Glutamatergic neuron (in vitro differentiated cells): ENCODE measurements at places on chromosomes 5 and 9.
A peak's percentile ranks its signal among the peaks of the same experiment; 100 is the strongest.

- DNase-seq: peak; percentile 68
These were observed 60.7 kb downstream of the HRH2 start for GRCh38 chr5:175718401-175719108.

- DNase-seq: no peak
These were observed 406.0 kb upstream of the PIK3R1 start for GRCh38 chr5:67809589-67809988.

DNA sequence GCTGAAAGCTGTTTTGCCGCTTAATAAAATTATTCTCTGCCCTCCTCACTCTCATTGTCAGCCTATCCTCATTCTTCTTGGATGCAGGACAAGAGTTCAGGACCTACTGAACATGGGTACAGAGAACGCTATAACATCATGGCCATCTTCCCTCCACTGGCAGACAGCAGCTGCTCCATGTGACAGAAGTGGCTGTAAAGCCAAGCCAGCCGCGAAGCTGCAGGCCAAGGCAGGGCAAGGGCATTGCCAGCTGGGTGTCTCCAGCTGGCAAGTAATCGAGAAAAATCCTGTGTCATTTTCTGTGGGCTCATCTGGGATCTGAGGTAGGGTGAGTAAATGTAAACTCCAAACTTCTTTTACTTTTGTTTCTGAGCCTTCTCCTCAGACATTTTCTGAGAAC, 84.8 kb downstream of the SLC25A46 start:
- no peak for DNase-seq

- DNase-seq: no peak
These were observed 16.3 kb upstream of the NPR2 start for GRCh38 chr9:35774907-35775635.

DNA sequence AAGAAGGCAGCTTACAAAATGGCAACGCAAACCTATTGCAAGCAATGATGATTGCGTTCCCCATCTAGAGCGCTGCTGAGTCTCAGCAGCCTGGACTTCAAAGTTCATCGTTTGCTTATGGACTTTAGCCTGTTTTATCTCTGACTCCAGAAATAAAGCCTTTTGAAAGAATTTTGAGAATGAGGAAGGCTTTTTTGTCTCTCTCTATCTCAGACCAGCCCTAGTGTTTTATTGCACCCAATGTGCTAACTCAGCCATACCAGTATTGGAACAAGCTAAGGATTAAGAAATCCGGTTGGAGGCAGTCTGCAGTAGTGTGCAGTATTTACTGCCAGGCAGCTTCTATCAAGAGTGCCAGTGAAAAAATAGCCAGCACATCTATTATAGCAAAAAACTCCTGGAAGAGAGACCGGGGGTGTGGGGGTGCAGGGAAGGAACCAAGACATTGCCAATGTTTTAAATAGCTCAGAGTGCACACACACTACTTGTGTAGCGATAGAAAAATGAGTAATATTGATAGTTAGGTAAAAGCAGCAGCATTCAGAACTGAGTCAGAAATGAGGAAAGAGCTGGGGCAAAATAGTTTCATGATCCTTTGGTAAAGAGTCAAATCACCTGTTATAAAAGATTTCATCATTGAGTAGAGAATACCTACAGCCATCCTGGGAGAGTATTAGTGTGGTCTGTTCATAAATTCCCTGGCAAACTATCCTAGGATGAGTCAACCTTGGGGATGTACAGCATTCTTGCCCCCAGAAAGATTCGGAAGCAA, 219.0 kb downstream of the ZNF608 start:
- no peak for DNase-seq

DNA sequence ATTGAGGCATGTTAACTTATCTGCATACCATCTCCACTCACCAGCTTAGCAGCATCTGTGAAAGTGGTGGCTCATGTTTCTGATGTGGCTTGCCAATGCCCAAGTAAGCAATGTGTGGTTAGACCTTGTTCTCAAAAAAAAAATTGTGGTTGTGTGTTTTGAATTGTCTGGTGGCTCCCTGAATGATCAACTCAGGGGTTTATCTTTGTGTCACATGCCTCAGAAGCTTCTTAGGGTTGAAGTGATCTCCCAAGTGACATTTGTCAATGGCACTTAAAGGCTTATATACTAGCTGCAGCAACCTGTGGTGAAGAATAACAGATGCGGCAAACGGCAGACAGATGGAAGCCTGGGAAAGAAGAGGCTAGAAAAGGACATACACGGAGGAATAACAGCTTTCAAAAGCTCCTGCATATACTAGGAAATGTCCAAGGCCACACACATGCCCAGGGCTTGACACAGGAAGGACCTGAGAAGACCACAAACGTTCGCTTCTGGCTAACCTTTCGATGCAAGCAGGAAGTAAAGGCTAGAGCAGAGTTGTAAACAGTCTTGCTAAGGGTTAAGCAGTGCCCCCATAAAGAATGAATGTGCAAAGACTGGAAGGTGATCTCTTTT, 42.2 kb upstream of the FSD1L start:
- DNase-seq: peak; percentile 47

GRCh38 chr5:145962001-145962400, 25.6 kb downstream of the SH3RF2 start:
- no peak for DNase-seq

DNA sequence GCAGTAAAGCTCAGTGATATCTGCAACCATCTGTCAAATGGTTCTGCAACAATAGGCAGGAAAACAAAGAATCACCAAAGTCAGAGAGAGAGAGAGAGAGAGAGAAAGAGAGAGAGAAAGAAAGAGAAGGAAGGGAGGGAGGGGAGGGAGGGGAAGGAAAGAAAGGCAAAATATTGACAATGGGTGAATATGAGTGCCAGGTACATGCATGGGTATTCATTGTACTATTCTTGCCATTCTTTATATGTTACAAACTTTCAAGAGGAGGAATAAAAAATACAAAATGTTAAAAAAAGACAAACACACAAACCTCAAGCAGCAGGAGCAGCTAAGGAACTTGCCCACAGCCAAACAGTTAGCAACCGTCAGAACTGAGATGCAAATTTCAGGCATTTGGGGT, 350.8 kb upstream of the RFX3 start:
- no peak for DNase-seq

DNA sequence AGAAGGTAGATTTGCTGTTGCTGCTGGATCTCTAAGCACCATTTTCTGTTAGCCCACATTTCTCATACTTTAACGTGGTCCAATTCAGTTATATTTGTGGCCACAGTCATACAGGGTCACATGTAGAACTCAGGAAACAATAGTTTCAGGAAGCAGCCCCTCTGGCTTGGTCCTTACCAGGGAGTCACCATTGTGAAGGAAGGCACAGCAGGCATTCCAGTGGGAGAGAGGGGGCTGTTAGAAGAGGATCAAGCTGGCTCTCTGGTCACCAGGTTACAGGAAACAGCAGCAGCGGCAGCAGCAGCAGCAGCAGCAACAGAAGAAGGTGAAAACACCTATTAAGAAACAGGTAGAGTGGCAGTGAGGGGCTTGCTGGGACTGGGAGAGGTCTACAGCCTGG, 14.5 kb downstream of the C9orf43 start:
- DNase-seq: no peak

- no peak for DNase-seq
These were observed 51.3 kb upstream of the PRLR start for GRCh38 chr5:35281613-35282012.

GRCh38 chr9:107491081-107492053, 1.8 kb upstream of the KLF4 start:
- peak; percentile 16 for DNase-seq

DNA sequence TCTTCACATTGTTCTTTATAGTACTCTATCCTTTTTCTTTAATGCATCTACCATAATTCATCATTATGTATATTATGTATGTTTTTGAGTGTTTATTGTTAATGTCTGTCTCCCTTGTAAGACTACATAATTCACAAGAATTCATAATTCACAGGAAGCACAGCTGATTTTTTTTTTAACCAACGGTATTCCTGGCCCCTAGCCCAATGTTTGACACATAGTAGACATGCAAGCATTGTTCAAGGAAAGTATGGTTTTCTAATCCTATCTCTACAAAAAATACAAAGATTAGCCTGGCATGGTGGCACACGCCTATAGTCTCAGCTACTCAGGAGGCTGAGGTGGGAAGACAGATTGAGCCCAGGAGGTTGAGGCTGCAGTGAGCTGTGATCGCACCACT, 160.6 kb downstream of the PPP2R2B start:
- no peak for DNase-seq

- no peak for DNase-seq
These were observed 64.6 kb downstream of the WNK2 start for GRCh38 chr9:93248386-93249040.

DNA sequence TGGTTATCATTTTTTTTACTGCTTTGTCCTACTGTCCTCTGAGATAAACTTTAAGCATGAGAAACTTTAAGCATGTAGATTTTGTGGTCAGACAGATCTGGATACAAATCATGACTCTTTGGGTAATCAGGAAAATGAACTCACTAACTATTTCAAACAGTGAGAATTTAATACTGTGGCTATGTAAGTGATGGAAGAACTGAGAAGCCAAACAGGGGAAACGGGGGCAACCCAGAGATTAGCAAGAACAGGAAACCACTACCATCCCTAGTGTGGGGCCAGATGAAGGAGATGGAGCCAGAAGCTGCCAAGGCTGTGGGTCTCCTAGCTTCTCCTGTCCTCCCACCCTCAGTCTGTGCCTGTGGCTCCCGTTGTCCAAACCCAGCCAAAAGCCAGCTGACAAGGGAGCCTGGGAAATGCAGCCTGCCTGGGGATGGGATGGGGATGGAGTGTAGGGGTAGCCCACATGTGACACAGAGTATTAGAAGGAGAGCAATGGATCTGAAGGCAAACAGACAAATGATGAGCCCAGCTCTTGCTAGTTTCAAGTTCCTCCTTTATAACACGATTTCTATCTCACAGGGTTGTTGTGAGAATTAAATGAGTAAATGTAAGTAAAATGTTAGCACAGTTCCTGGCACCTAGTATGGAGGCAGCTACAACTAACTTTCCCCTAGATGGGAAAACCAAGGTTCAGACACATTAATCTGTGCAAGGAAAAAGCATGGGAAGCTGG, 27.7 kb upstream of the CDC23 start:
- DNase-seq: no peak

DNA sequence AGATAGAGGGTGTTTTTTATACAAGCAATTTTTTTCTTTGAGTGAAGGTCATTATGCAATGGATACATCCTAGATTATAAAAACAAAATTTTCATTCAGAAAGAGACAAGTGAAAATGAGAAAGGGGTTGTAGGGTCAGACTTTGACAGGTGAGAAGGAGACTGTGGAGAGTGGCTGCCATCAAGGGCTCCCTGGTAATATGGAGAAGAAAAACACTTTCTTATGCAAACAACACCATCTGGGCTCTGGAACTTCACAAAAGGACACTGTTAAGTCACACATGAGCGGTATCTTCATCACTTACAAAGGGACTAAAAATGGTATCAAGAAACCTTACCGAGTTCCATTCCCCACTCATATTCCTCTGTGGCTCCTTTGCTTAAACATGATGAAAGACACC, 23.5 kb downstream of the C7 start:
- no peak for DNase-seq

DNA sequence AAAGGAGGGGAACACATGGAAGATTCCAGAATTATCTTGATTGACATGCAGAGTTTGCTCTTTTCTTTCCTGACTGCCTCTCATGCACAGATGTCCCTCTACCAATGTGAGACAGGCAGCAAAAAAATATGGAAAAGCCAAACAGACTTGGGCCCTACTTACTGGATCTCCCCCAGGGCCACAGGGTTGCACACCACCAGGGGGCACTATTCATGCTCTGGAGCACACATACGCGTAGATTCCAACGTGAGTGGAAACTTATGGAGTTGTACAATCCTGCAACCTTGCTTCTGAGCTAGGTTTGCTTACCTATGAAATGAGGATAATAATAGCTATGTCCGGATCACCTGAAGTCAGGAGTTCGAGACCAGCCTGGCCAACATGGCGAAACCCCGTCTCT, 319.5 kb downstream of the ARHGEF28 start:
- no peak for DNase-seq

DNA sequence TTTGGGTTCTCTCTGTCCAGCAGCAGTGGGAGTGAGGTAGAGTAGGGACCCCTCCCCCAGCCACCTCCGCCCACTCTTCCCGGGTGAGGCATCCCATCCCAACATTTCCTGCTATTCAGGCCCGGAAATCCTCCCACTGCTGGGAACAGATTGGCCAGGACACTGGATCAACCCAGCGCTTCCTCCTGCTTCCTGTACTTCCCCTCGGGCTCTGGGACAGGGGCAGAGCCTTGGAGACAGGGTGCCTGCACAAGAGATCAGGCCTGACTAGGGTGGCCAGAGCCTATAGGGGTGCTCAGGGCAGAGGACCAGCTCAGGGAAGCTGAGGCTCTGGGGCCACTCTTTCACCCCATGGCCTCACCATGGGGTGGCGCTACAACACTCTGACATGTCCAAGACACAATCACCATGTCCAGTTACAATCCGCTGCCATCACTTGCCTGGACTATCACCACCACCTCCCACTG, 14.5 kb downstream of the SH2D3C start:
- DNase-seq: peak; percentile 42

GRCh38 chr9:126450668-126451205, 124.1 kb downstream of the MVB12B start:
- DNase-seq: no peak

DNA sequence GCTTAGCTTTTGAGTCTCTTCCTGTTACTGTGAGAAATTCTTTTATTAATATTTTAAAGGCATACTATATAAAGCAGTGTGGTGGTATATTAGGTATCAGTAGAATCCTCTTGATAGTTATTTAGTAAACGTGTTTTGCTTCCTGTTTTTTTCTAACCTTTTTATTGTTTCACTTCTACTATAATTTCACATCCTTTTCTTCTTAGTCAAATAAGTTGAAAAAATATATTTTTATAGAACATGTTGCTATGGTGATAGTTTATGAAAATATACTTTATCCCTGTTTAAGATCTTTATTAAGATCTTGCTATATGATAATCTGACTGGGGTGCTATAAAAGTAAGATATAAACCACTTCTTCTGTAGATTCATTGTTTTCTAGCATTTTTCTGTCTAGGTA, 2.1 kb downstream of the POLK start:
- DNase-seq: no peak

- DNase-seq: no peak
These were observed 11.0 kb upstream of the ERMP1 start for GRCh38 chr9:5843794-5844471.

DNA sequence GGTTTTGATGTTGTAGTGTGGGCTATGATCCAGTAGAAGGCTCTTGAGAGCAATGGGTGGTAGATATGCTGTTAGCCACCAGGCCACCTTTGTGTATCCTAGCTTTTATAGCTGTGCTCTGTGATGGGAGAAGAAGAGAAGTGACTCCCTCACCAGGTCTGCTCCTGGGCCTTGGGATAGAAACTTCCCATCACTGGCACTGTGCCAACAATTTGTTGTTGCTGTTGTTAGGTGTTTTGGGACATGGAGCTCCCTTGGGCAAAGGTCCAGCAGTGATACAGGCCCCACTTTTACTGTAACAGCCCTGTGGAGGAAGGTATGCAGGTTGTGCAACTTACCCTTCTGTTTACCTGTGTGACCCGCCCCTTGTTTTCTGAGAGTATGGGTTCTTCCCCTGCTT, 570.9 kb upstream of the GRIN3A start:
- no peak for DNase-seq

DNA sequence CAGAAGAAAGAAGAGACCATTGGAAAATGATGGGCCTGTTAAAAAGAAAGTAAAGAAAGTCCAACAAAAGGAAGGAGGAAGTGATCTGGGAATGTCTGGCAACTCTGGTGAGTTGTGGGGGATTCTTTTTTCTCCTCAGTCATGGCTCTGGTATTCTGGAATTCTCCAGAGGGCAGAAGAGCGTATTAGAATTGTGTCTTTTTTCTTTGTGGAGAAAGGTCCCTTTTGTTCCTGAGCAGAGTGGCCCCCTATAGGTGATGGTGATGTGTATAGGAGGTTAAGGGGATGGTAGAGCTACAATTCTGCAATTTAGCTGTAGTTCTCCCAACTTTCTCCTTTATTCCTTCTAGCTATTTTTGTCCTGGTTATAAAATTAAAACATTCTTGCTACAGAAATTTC, 1.6 kb upstream of the DHFR start:
- DNase-seq: no peak
